Eye (tissue), 1 donor: ENCODE measurements at places on chromosomes 7 and 10.
A peak's percentile ranks its signal among the peaks of the same experiment; 100 is the strongest.

DNA sequence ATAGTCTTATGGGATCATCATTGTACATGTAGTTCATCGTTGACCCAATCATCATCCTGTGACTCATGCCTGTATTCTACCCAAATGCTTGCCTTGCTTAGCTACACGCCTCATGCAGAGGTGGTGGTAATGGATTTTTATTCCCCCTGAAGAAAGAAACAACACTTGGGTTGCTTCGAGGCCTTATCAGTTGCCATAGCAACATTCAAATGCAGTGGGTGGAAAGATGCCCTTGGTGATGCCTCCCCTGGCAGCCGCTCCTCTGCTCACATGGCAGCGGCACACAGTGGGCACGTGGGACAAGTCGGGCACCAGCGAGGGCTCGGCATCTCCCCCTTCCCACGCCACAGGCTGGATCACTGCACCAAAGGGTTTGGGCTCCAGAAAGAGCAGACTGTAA, 54.0 kb upstream of the NMT2 start:
- no peak for DNase-seq

DNA sequence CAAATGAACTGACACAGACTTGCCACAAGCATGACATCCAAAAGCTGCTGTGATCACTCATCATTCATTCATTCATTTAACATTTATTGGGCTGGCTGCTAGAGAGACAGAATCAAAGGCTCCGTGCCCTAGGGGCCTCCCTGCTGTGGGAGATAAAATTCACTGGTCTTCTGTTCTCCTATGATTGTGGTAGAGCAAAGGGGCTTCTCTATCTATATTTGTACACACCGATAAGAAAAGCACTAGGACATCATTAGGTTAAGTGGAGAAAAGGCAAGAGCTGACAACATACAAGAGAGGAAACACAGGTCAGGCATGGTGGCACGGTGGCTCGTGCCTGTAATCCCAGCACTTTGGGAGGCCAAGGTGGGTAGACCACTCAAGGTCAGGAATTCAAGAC, 847.0 kb downstream of the TYW1 start:
- DNase-seq = no peak

- no peak for DNase-seq
Measured at GRCh38 chr10:24571870-24572450, 151.7 kb downstream of the ARHGAP21 start.

DNA sequence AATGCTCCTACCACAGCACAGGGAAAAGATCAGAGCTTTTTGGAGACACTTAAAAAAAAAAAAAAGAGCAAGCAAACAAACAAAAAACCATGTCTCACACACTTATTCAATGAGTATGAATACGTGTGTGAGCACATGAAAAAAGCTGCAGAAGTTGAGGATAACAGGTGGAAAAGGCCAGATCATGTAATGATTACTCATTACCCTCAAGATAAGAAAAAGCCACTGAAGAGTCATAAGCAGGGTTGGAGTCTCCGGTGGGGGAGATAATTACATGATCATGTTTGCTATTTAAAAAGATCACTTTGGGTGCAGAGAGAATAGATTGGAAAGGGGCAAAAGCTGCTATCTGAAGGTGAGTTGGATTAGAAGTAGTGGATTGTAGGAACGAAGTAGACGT, 77.0 kb downstream of the POU6F2 start:
- no peak for DNase-seq

GRCh38 chr7:26667514-26668133, 196.8 kb downstream of the SKAP2 start:
- peak; percentile 98 for DNase-seq

DNA sequence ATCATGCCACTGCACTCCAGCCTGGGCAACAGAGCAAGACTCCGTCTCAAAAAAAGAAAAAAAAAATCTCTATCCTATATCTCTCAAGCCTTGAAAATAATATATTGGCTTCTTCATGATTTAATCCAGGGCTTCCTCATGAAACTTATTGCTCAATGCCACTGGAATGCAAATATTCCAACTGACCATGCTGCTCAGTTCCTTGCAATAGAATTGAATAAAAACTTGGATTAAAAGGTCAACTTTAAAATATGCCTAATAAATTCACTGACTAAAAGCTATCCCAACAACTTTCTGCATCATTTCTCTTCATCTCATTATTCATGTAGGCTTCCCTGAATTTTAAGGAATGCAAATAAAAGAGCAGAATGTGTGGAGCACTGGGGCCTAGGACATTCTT, 42.1 kb upstream of the NOBOX start:
- no peak for DNase-seq

DNA sequence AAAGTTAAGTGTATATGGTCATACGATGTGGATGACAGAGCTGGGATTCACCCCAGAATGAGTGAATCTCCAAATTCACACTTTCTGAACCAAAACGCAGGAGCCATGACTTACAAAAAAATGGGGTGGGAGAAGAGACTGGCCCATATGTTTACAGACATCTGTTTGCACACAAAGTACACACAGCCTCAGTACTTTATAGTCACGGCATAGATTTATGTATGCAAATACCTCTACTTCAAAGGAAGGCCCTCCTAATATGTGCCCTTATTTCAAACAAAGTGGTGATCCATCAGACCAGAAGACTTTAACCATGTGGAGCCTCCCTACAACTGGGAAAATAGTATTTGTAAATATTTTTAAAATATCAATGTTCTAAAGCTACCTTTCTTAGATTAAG, 22.2 kb upstream of the JMJD1C start:
- DNase-seq = no peak

DNA sequence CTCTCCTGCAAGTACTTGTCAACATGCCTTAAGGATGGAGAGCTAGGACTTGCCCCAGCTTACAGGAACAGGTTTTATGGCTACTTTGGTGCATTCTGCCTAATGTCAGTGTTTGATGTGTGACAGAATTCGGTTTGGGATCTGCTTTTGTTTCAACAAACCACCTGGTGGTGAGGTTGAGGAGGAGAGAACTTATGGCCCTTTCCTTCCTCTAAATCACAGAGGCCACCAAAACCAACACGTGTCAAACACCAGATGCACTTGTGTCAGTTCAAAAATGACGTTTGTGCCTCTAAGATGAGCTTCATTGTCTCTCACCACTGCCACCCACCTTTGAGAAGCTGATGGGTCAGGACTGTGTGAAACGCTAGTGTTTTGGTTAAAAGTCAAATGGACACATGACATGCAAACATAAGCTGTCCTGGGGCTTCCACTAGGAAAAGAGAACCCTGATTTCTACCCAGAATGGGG, 83.9 kb downstream of the OSBPL3 start:
- DNase-seq = no peak

GRCh38 chr7:118033273-118033672, 150.7 kb upstream of the LSM8 start:
- DNase-seq = no peak

- no peak for DNase-seq
Measured at GRCh38 chr10:29345910-29346209, 57.0 kb downstream of the LYZL1 start.
